ENCODE measurements at places on chromosomes 2 and 18.

GRCh38 chr2:159054985-159055384 lies 86.5 kb downstream of the TANC1 start:
- no peak for DNase-seq

DNA sequence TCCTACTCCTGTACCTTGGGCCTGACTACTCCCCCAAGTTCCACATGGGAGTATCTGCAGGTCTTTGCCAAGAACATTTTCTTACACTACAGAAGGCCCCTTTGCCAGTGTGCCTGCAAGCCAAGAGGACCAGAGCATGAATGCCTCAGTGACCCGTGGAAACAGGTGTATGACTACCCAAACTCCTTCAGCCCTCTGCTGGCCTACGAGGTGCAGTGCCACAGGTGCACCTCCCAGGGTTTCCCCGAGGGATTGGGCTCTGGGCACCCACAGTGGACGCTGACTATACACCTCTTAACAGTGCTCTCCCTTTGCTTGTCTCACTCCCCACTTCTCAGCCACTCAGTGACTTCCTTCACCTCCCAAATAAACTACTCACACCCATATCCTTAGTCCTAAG lies 91.4 kb downstream of the COL6A3 start:
- DNase-seq = no peak

- no peak for DNase-seq
Measured at GRCh38 chr2:29714333-29714732, 207.1 kb downstream of the ALK start.

DNA sequence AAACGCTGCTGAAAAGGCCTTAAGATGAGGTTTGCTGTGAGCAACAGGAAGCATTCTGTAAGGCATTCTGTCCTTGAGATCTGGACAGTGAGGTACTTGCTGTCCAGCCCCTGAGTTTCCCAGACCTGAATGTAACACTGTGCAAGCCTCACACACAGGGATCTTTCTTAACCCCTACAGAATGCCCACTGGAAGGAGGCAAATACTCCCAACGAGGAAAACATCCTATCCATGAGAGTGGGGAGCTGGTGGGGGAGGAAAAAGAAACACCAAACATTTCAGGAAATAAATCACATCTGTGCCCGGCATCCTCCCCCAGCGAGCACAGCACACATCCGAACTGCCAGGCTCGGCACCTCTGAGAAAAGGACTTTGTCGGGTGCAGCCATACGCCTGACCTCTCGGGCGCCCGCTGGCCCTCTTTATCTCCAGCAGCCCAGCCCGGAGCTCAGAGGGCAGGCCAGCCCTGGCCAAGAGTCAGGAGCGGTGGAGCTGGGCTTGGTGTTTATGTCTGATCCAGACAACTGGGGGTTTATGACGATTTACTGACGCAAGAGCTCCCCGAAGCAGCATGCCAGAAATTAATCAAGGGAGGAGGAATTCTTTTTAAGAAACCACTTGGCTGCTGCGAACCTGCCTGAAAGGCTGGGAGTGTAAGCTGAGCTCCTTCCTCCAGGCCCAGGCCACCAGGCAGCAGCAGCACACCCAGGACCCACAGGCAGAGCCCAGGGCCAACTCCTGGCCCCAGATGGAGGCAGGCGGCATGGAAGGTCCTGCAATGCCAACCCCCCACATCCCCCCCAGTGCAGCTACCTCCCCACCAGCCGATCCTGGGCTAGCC lies 72.2 kb downstream of the HDAC4 start:
- no peak for DNase-seq

GRCh38 chr18:28581521-28582071 lies 404.7 kb upstream of the CDH2 start:
- DNase-seq = no peak

DNA sequence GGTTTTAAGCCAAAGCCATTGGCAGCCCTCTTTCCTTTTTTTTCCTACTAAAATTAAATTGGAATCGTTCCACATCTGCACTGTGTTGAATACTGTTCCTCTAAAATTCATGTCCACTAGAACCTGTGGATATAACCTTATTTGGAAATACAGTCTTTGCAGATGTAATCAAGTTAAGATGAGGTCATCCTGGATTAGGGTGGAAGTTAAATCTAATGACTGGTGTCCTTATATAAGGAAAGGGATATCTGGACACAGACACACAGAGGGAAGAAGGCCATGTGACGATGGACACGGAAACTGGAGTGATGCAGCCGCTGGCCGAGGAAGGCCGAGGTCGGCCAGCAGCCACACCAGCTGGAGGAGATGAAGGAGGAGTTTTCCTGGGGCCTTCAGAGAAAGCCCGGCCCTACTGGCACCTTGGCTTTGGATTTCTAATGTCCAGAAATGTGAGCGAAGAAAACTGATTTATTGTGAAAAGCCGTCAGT lies 49.4 kb downstream of the LONRF2 start:
- no peak for DNase-seq

DNA sequence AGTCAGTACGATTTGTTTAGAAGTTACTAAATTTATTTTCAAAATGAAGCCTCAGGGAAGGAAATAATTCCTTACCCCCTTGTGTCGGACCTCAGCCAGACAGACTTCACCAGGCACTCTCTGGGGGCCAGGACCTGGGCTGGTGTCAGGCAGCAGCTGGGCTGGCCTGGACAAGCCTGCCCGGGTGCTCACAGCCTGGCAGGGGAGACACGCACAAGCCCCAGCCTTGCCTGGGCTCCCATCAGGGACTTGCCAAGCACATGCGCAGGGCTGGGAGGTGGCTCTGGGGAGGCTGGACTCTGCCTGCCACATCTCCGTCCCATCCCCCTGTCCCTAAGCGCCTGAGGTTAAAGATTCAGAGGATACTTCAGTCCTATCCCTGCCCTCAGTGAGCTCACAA lies 56.8 kb upstream of the HS6ST1 start:
- no peak for DNase-seq

- DNase-seq = no peak
Measured at GRCh38 chr2:66080127-66080526, 354.8 kb upstream of the MEIS1 start.

DNA sequence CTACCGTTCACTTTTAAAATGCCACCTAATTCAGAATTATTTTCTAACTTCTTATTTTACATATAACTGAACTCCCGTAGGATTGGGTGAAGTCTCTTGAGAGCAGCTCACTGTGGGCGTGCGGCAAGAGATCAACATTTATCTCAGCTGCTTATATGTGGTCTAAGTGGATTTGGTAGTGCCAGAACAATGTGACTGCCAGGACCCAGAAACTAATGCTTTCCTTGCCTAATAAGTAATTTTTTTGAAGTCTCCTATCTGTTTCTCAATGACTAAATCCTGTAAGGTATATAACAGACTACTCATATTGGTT lies 11.2 kb upstream of the NFE2L2 start:
- DNase-seq = no peak

DNA sequence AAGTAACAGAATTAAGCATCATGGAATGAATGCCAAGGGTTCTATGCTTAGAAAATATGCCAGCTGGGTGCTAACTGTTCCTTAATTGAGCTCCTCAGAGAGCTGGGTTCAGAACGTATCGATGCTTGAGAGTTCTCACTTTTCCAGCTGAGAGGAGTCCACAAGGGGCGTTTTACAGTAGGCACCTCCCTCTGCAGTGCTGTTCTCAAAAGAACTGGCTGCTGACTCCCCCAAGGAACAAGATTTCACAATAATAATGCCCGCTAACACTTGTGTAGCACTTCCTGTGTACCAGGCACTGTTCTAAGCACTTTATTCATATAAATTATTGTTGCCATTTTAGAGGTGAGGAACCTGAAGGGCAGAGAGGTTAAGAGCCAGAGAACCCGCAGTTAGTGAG lies 18.1 kb upstream of the TMEM237 start:
- DNase-seq = no peak

- DNase-seq = no peak
Measured at GRCh38 chr2:229130522-229130921, 140.6 kb downstream of the PID1 start.

DNA sequence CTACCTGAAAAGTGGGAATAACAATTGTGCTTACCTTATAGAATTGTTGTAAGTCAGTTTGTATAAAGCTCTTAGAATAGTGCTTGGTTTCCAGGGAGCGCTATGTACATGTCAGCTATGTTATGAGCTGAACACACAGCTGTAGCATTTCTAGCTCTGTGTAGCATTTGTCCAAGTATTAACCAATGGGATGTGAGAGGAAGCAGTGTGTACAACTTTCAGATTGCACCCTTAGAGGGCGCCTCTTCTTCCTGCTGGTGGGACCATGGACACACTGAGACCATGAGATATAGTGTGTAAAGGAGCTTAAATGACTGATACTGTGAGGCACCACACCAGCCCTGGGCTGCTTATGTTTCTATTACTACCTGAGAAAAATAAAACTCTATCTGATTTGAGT lies 380.2 kb downstream of the LNPK start:
- DNase-seq = no peak

DNA sequence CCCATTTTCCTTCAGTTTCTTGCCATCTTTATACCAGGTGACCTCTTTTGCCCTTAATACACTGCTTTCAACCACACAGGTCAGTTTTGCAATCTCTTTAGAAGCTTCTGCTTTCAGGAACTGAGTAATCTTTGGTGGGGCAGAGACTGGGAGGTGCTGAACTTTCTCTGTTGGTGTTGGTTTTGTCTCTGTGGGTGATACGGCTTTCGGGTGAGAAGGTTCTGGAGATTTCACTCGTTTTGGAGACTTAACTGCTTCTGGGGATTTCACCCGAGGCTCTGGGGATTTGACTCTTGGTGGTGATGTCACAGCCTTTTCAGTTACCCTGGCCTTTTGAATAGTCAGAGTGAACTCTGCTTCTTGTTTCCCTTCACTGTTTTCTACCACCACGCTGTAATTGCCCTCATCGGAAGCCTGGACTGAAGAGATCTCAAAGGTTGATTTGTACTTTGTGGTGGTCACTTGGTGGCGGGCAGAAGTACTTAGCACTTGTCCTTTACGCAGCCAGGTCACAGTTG lies 50.4 kb downstream of the PLEKHA3 start:
- no peak for DNase-seq

- DNase-seq = peak; percentile 97
Measured at GRCh38 chr2:230987137-230988020, 8.5 kb upstream of the SPATA3 start.

- DNase-seq = no peak
Measured at GRCh38 chr2:16911746-16912145, 246.1 kb upstream of the CYRIA start.

- DNase-seq = no peak
Measured at GRCh38 chr18:62388855-62389760, 64.0 kb downstream of the TNFRSF11A start.

- no peak for DNase-seq
Measured at GRCh38 chr18:63303547-63303946, 16.0 kb downstream of the BCL2 start.

- DNase-seq = no peak
Measured at GRCh38 chr18:4101009-4101408, 354.1 kb downstream of the DLGAP1 start.

- no peak for DNase-seq
Measured at GRCh38 chr2:205288686-205289085, 393.6 kb upstream of the NRP2 start.

GRCh38 chr2:857081-857480 lies 93.6 kb upstream of the SNTG2 start:
- DNase-seq = no peak

DNA sequence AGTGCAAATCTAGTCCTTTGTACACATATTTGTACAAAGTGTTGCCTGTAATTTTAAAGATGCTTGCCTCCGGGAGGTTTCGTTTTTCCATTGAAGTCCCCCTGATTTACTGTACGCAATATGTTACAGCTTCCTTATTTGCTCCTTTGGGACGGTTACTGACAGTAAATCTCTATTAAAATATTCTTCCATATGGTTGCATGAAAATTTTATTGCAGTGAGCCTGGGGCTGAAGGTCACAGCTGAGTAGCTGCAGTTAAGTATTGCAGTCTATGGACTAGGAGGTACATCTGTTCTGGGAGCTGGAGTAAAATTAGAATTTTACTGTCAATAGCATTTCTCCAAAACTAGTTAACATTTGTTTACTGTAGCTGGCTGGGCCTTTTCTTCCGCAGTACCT lies 119.2 kb downstream of the ETAA1 start:
- no peak for DNase-seq

GRCh38 chr2:207126724-207127308 lies 38.9 kb downstream of the KLF7 start:
- DNase-seq = no peak

- DNase-seq = no peak
Measured at GRCh38 chr2:182416191-182416590, 10.6 kb downstream of the PDE1A start.

- DNase-seq = no peak
Measured at GRCh38 chr2:239265681-239266433, 135.0 kb downstream of the HDAC4 start.

DNA sequence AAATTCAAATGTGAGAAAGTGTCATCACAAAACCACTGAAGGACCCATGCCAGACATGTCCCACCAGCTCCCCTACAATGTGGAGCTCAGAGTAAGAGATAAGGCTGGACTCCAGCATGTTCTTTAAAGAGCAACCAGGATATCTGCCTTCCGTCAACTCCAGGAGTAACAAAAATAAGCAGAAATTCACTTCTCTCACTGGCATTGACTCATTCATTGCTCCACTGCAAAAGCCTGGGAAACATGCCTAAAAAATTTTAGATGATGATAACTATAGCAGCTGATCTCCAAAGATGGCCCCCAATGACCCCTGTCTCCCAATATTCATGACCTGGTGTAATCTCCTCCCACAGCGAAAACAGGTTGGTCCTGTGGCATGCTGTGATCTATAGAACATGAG lies 314.5 kb downstream of the NCKAP5 start:
- no peak for DNase-seq

DNA sequence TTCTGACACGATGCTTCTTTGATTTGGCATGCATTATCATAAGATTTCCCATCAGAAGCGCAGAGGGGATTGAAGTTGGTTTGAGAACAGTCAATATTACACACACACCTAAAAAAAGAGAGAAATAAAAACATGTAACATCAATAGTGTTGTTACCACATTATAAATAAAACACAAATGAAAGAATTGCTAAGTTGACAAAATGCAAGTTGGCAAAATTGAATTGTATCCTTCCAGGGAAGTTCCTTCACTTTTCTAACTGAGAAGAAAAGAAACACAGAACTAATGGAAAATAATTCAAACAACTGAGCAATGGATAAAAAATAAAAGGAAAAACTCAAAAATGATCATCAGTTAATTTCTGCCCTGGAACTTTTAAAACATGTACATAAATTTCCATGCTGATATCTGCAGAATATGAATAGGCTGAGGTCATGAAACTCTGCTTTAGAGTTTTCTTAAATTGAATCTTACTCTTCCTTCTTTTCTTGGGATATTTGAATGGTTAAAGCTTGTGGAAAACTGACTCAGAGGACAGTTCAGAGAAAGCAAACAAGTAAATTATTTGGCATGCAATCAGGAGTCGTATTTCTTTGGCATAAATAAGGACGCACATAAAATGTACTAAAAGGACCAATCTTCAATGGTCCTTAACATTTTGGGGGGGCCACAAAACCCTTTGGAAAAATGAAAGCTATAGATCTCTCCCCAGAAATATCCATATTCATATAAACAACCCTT lies 152.4 kb upstream of the CAVIN2 start:
- DNase-seq = no peak

- DNase-seq = no peak
Measured at GRCh38 chr2:110126906-110127305, 11.3 kb upstream of the MALL start.

- DNase-seq = peak; percentile 68
Measured at GRCh38 chr18:59718108-59718463, 20.9 kb upstream of the CCBE1 start.

GRCh38 chr18:33606621-33607020 lies 28.6 kb downstream of the ASXL3 start:
- no peak for DNase-seq

Measured in H54 (cell line).